Central memory CD8-positive, alpha-beta T cell (primary cell): ENCODE measurements at places on chromosomes 5 and 9.

GRCh38 chr9:27714388-27714787, 141.1 kb upstream of the C9orf72 start:
- DNase-seq = no peak

DNA sequence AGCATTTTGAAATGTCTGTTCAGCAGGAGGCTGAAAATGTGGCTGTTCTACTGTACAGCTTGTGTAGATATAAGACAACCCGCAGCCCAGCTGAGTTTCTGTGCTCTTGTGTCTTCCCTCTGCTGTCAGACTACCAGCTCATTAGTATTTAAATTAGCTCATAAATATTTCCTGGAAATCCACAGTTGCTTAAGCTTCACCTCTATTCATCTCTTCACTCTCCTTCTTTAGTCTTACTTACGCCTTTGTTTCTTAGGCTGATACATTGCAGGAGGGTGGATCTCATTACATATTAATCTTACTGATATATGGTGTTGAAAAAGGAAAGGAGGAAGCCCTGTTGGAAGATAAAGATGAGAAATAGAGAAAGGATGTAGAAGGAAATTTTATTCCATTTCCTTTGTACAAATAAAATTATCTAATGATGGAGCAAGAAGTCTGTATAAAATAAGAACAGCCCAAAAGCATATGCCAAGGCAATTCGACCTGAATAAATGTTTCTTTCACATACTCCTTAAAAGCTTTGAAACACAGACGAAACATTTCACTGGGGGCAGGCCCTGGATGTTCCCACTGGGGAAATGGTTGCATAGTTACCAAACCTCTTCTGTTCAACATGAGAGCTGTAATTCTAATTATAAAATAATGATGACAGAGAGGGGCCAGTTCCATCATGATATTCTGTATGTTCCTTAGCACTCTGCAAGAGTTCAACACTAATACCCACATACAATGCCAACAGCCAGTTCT, 111.8 kb upstream of the APC start:
- no peak for DNase-seq

DNA sequence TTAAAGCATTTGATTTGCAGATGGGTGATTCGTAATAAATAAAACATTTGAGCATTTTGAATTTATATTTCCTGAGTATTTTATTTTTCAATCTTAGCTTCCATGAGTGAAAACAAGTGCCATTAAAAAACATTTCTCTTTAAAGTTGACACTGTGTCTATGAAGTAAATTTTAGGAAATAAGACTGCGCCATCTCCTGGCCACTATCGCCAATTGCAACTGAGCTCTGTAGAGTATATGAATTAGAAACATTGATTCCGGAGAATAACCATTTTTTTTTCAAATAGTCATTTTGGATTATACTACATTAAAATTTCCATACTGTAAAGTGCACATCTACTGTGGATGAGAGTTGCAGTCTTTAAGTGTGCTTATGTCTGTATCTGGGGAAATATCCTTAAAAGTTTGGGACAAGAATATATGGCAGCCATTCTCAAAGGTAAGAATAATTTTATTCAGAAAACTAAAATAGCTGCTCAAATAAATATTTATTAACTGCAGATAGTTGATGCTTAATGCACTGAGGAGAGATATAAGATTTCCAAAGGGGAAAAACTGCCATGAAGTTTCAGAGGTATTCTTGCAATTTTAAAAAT, 5.9 kb downstream of the DMRTA1 start:
- DNase-seq = no peak

GRCh38 chr5:96823900-96824380, 16.2 kb upstream of the ERAP1 start:
- DNase-seq = no peak

DNA sequence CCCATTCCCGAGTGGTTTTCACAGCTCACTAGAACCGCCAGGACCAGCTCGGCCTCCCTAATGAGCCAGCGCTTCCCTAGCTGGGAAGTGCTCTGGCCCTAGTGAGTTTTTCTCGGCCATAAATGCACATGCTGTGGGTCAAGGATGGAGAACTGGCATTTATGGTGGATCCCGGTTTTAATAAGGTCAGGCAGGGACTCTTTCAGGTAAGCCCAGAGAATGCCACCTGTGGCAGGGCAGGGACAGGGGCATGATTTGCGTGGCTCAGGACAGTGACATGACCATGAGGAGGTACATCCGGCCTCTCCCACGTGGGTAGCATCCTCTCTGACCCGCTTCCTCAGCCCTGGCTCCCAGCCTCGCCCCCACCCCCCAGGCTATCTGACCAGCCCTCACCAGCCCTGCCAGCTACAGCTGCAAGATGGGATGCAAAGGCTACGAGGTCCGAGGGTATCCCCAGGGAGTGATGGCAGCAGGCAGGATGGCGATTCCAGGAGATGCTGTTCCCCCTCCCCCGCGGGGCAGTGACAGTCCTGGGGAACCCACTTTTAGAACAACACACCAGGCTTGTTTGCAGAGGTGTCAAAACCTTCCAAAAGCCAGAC, 60.3 kb upstream of the ADAMTS2 start:
- DNase-seq = no peak

DNA sequence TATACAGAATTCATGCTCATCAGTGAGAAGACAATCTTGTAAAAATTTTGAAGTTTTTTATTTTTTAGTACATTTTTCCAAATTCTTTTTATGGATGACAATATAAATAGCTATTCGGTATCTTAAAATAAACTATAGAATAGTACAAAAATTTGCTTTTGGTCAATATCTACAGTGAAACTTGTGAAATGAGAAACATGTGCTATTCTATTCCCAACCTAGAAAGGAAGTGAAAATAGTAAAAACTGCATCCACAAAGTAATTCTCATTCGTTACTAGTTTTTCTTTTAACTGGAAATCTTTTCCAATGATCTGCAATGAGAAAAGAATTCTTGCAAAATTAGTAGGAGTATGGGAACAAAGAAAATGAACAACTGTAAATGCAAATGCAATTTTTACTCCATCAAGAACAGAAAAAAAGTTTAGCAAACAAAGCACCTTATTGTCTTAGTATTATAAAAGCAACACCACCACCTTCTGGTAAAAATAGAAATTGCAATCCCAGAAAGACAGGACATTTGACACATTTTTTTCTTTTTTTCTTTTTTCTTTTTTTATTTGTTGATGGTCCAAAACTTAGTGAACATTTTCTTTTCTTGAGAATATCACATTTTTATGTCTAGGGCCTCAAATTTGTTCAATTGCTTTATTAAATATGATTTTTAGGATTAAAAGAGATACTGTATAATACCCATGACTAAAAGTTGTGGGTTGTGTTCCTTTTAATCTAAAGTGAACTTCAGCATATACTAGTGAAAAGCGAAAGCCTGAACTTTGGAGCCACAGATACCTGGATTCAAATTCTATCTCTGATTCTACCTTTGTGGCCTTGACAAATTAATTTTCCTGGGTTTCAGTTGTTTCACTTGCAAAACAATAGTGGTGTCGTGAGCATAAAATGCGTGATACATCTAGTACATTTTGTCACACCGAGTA, 72.3 kb downstream of the SLCO4C1 start:
- no peak for DNase-seq

DNA sequence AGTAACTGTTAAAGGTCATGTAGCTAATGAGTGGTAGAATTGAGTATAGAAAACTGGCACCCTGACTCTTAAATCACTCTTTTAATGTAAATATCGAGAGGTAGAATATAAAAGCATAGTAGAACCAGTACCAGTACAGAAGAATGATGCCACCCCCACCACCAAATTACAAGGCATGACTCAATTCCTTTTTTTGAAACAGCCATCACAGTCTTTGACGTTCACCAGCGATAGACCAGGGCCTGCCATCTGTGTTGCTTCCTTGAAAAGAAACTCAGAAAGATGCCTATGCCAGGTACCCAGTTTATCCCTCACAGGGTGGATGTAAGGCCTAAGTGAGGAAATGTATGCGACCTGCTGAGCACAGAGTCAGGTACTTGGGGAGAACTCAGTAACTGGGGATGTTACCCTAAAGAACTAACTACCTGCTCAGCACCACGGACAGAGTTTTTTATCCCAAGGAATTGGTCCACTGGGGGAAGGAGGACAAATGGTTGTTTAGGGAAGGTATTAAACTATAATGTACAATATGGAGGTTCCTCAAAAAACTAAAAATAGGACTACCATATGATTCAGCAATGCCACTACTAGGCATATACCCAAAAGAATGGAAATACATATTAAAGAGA, 116.5 kb downstream of the BRINP1 start:
- DNase-seq = no peak

DNA sequence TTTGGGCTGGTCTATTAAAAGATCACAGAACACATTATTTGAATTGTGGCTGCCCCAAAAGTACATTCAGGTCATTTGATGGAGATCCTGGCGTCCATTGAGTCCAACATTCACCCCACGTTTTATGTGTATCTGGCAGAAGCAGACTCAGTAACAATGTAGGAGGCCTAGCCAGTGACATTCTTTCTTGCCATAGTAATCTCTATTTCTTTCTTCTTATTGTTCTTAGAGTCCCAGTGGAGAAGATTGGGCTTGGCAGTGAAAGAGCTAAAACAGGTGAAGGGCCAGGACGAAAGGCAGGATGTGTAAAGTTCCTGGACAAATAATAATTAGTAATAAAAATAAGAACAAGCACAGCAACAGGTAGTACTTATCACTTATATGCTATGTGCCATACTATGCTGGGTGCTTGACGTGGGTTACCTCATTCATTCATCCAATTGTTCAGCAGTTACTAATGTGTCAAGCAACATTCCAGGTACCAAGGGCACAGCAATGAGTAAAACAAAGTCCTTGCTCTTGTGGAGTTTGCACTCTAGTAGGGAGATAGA, 12.6 kb upstream of the ANKH start:
- no peak for DNase-seq

DNA sequence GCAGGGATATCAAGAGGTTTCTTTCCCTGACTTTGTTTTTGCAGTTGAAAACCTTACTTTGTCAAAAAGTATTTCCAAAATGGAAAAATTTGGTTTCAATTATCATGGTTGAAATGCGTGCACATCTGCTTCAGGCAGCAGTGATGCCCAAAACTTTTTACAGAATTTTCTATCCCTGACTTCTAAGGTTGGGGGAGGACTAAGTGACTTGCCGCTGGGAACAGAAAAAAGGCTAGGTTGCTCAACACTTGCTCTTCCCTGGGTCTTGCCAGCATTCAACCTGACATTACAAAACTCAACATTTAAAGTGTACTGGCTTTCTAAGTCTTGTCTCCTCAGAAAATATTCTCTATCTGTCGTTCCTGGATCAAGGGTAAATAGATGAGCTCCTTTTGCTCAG, 4.7 kb downstream of the KLHL3 start:
- DNase-seq = no peak

- no peak for DNase-seq
Measured at GRCh38 chr5:8493176-8493575, 624.2 kb downstream of the MTRR start.

DNA sequence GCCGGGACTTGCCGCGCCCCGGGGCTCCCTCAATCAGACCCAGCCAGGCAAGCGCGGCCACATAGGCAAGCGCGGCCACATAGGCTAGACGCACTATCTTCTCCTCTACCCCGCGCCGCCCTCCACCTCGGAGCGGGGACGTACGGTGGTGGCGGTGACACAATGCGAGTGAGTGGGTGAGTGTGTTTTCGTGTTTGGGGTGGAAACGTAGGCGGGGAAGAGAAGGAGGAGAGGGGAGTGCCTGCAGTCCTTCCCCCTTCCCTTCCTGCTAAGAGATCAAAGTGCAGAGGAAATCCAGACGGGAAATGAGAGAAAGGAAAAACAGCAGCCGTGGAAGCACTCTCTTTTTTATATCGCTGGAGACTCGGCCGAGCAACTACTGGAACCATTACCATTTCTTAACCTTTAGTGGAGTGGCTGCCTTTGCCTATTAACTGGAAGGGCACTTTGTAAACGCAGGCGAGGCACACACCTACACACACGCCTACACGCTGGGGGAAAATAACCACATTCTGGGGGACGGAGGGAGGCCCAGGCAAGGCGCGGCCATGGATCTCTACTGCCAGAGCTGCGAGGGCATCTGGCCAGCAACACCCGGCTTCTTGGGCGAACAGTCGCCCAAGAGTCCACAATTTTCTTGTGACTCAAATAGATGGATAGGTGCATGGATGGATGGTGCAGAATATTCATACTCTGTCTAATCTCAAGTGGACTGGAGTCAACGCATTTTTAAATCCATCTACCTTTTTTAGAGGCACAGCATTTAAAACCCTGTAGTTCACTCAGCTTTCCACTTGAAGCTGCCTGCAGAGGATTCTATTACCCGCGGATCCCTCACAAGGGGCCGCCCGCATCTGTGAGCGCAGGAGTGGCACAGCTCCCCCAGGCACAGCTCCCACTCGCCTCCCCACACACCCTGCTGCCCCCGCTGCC, 2.1 kb downstream of the EDIL3 start:
- DNase-seq = no peak
